HCT116 (cell line): ENCODE measurements at places on chromosomes 5 and 9.

GRCh38 chr5:119332978-119333401, 22.8 kb upstream of the TNFAIP8 start:
- H3K4me3 ChIP-seq, result no peak overlapping the region
- H3K4me1 ChIP-seq, result no peaks in the 10 kb centered on the region
- no peaks in the 10 kb centered on the region for H3K27me3 ChIP-seq

- H3K27me3 ChIP-seq, result peaks cover 20% of the 10 kb centered on the region
- no peak overlapping the region for H3K4me3 ChIP-seq
- H3K36me3 ChIP-seq, result no peaks in the 10 kb centered on the region
- peaks cover 7% of the 10 kb centered on the region for H3K4me1 ChIP-seq
- no peak overlapping the region for H3K27ac ChIP-seq
- no peak for DNase-seq
Observed at GRCh38 chr9:89994988-89995613, 390.3 kb downstream of the GADD45G start.

GRCh38 chr9:7315746-7316145, 483.8 kb downstream of the DMAC1 start:
- no peaks in the 10 kb centered on the region for H3K4me1 ChIP-seq
- DNase-seq, result no peak
- no peak overlapping the region for H3K27ac ChIP-seq
- H3K27me3 ChIP-seq, result no peaks in the 10 kb centered on the region
- H3K4me3 ChIP-seq, result no peak overlapping the region
- H3K36me3 ChIP-seq, result no peaks in the 10 kb centered on the region

GRCh38 chr9:1051210-1051583, 1.0 kb downstream of the DMRT2 start:
- no peak overlapping the region for H3K27ac ChIP-seq
- no peaks in the 10 kb centered on the region for H3K4me1 ChIP-seq
- H3K27me3 ChIP-seq, result no peaks in the 10 kb centered on the region
- H3K4me3 ChIP-seq, result no peak overlapping the region
- no peak for DNase-seq

DNA sequence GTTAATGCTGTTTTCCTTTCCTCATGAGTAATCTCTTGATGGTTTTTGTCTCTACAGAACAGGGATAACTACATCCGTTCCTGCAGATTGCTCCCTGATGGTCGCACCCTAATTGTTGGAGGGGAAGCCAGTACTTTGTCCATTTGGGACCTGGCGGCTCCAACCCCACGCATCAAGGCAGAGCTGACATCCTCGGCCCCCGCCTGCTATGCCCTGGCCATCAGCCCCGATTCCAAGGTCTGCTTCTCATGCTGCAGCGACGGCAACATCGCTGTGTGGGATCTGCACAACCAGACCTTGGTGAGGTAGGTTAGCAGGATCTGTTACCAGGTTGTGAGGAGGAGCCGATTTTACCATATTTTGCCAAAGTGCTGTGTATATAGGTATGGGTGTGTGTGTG, 148.2 kb downstream of the TLE4 start:
- no peak for DNase-seq
- H3K36me3 ChIP-seq, result no peaks in the 10 kb centered on the region
- H3K27me3 ChIP-seq, result no peaks in the 10 kb centered on the region

- H3K36me3 ChIP-seq, result no peaks in the 10 kb centered on the region
- H3K27ac ChIP-seq, result no peak overlapping the region
- no peaks in the 10 kb centered on the region for H3K4me1 ChIP-seq
- H3K4me3 ChIP-seq, result no peak overlapping the region
Observed at GRCh38 chr5:158819840-158820620, 279.7 kb downstream of the EBF1 start.

GRCh38 chr5:142861011-142861410, 90.8 kb downstream of the ARHGAP26 start:
- peaks cover 35% of the 10 kb centered on the region; the same call in 1 of the 2 replicates for H3K4me1 ChIP-seq
- H3K4me3 ChIP-seq, result no peak overlapping the region
- DNase-seq, result no peak
- H3K36me3 ChIP-seq, result no peaks in the 10 kb centered on the region
- no peaks in the 10 kb centered on the region for H3K27me3 ChIP-seq
- no peak overlapping the region for H3K27ac ChIP-seq

DNA sequence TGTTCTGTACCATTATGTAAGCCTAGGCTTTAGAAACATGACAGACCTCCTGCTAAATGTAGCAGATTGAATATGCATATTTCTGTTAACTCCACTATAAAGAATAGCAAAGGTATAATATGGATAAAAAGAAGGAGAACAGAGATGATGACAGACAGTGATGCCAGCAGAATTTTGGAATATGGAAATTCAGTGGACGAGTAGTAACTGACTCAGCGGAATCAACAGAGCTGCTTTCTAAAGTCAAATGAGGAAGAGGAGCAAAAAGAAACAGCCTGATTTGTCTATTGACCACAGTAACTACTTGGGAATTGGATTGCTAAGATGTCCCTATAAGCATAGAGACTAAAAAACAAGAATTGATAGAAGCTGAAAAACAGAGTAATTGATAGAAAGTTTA, 8.0 kb downstream of the GPR21 start:
- H3K27me3 ChIP-seq, result no peaks in the 10 kb centered on the region
- no peaks in the 10 kb centered on the region for H3K4me1 ChIP-seq
- DNase-seq, result no peak
- H3K4me3 ChIP-seq, result no peak overlapping the region
- H3K27ac ChIP-seq, result no peak overlapping the region

- H3K4me1 ChIP-seq, result no peaks in the 10 kb centered on the region
- no peak for DNase-seq
- H3K27me3 ChIP-seq, result no peaks in the 10 kb centered on the region
- H3K36me3 ChIP-seq, result no peaks in the 10 kb centered on the region
- H3K27ac ChIP-seq, result no peak overlapping the region
Observed at GRCh38 chr9:81591791-81592190, 97.6 kb downstream of the TLE1 start.

GRCh38 chr9:127506814-127507750, 55.8 kb downstream of the LRSAM1 start:
- H3K27ac ChIP-seq, result no peak overlapping the region
- no peaks in the 10 kb centered on the region for H3K4me1 ChIP-seq
- H3K36me3 ChIP-seq, result peaks cover 17% of the 10 kb centered on the region; the same call in 1 of the 2 replicates
- no peak for DNase-seq
- H3K4me3 ChIP-seq, result no peak overlapping the region
- H3K27me3 ChIP-seq, result no peaks in the 10 kb centered on the region

GRCh38 chr5:93893075-93893474, 151.7 kb upstream of the POU5F2 start:
- no peak overlapping the region for H3K4me3 ChIP-seq
- H3K36me3 ChIP-seq, result no peaks in the 10 kb centered on the region
- H3K27me3 ChIP-seq, result no peaks in the 10 kb centered on the region
- no peak overlapping the region for H3K27ac ChIP-seq
- no peaks in the 10 kb centered on the region for H3K4me1 ChIP-seq
- no peak for DNase-seq

DNA sequence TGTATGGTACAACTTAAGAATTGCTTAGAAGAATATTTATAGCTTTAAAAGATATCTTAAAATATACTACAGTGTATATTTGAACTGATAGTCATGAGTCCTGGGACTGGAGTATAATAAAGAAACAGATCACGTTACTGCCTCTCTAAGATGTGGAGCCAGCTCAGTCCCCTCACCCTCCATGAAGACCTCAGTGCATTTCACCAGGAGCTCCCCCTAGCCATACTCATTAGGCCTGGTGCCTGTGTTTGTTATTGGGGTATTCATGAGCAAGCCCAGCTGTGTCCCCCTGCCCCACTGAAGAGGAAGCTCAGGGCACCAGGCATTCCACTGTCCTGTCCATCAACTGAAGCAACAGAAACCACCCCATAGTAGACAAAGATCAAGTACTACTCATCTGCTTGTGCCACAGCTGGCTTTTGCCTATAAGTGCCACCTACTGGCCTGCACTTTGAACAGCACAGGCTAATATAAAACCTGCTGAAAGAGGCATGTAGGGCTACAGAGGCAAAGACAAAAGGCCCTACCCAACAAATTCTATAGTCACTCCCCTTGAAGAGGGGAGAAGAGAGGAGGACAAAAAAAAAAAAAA, 850.2 kb upstream of the NUDT12 start:
- H3K4me3 ChIP-seq, result no peak overlapping the region
- H3K36me3 ChIP-seq, result no peaks in the 10 kb centered on the region
- no peaks in the 10 kb centered on the region for H3K27me3 ChIP-seq
- DNase-seq, result peak; percentile 21
- no peak overlapping the region for H3K27ac ChIP-seq
- no peaks in the 10 kb centered on the region for H3K4me1 ChIP-seq

DNA sequence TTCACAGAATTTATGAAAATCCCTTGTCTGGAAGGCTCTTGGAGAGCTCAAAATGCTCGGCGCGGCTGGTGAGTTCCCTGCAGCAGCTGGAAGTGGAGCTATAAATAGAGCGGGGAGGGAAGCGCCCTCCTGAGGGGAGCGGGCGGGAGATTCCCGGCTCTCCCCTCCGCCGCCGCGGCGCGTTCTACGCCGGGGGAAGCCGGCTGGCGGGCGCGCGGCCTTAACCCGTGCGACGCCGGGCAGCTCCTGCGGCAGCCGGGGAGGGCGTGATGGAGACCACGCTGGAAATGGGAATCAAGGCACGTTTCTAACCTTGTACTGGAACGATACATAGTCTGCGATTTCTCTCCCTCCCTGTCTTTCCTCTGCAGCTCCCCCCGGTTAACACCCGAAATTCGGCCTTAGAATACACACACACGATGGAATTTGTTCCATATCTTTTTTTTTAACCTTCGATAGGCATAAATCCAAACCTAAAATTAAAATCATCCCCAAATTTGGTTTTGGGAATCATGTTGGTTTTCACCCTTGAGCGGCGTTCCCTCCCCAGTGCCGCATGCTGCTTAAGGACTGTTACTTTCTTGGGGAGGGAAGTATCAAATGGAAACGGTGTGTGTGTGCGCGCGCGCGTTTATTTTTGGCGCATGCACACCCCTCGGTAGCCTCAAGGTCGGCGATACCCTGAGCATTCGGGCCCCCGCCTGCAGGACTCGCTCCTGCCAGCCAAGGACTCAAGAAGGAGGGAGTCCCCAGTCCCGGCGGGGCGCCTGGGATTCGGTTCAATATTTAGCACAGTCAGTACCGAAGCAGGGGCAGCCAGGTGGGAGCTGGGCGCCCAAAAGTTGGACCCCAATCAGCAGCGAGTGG, 306.3 kb upstream of the KCNN2 start:
- no peak for DNase-seq
- no peak overlapping the region for H3K4me3 ChIP-seq
- H3K27me3 ChIP-seq, result no peaks in the 10 kb centered on the region; the same call in 1 of the 2 replicates
- no peaks in the 10 kb centered on the region for H3K4me1 ChIP-seq
- H3K27ac ChIP-seq, result no peak overlapping the region
- H3K36me3 ChIP-seq, result no peaks in the 10 kb centered on the region

DNA sequence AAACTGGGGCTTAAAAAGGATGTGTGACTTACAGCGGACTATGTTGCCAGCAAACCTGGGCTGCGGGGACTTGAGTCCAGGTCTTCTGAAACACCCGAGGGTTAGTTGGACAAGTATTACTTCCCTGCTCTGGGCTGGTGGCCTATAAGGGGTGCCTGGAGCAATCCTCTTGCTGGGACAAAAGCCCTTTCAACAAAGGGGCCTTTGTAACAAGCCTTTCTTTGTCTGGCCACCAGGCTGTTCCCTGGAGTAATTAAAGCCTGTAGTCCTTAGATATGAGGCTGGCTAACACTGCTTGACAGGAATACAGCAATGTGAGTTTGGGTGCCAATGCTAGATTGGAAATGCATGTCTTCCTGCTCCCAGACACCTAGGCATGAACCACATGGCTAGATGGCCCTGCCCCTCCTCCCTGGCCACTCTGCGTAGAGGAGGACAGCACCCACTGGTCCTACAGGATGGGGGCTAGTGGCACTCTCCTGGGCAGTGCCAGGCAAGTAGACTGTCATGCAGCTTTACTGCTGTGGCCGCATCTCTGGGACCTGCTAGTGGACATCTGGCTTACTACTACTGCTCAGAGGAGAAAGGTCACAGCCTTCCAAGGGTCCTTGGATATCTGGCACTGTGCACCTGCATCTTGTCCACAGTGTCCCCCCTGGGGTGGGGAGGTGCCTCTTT, 343.1 kb downstream of the ZSWIM6 start:
- H3K27ac ChIP-seq, result no peak overlapping the region
- no peaks in the 10 kb centered on the region for H3K27me3 ChIP-seq
- H3K4me3 ChIP-seq, result no peak overlapping the region

- no peak for DNase-seq
- H3K27ac ChIP-seq, result no peak overlapping the region
- no peaks in the 10 kb centered on the region for H3K4me1 ChIP-seq
Observed at GRCh38 chr5:168172760-168173223, 118.7 kb upstream of the WWC1 start.

- peaks cover 4% of the 10 kb centered on the region; the same call in 1 of the 2 replicates for H3K4me1 ChIP-seq
- H3K27me3 ChIP-seq, result peaks cover 32% of the 10 kb centered on the region; the same call in 1 of the 2 replicates
- no peak overlapping the region for H3K27ac ChIP-seq
- no peak for DNase-seq
- H3K4me3 ChIP-seq, result no peak overlapping the region
- H3K36me3 ChIP-seq, result no peaks in the 10 kb centered on the region
Observed at GRCh38 chr9:115058684-115059315, 59.2 kb downstream of the TNC start.

- H3K36me3 ChIP-seq, result no peaks in the 10 kb centered on the region
- peak overlapping the region; percentile 90 for H3K27ac ChIP-seq
- DNase-seq, result peak; percentile 97
- H3K27me3 ChIP-seq, result no peaks in the 10 kb centered on the region
Observed at GRCh38 chr5:95712347-95712958, 18.7 kb upstream of the RHOBTB3 start.

DNA sequence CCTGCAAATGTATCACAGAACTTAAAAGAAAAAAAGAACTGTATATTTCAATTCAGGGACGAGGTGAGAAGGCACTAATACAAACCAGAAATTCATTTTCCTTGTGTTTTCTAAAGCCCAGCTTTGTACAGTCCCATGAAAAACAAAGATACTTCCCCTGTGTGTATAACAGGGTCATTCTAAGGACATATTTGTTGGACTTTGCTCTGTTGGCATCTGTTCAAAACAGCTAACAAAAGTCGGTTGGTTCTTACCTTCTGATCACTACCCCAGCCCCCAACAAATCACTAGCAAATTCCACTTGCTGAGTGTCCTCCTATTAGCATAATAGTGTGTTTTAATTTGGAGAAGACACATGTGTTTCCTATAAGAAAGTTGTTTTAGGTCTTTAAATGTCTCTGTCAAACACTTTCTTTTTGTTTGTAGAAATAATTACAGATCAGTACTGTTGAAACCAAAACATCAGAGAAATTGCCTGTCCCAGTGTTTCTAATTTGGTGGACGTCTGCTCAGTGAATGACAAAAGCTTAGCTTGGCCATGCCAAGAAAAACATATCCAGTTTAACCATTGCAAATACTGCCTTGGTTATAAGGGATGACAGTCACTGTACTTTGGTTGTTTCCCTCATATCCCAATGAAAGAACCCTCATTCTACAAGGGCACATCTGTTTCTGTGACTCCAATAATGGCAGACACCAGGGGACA, 480.5 kb downstream of the EBF1 start:
- H3K4me3 ChIP-seq, result no peak overlapping the region
- no peak for DNase-seq
- H3K27me3 ChIP-seq, result 0 out of 2 replicates have a peak, but pooled peaks cover 5% of the 10 kb centered on the region

GRCh38 chr5:81495286-81495685, 101.4 kb upstream of the ACOT12 start:
- no peaks in the 10 kb centered on the region for H3K4me1 ChIP-seq
- no peaks in the 10 kb centered on the region for H3K27me3 ChIP-seq
- H3K4me3 ChIP-seq, result no peak overlapping the region
- no peak for DNase-seq
- H3K27ac ChIP-seq, result no peak overlapping the region
- no peaks in the 10 kb centered on the region for H3K36me3 ChIP-seq
